ENCODE measurements at places on chromosomes 5 and 9. TPM values are rescaled to one million over a fixed set of nuclear protein-coding genes. Genes with fewer than 3 reads are reported as not detected.

- no peaks in the 10 kb centered on the region for H3K36me3 ChIP-seq
- no peak overlapping the region for H3K27ac ChIP-seq
- H3K4me1 ChIP-seq, result peaks cover 6% of the 10 kb centered on the region
- DNase-seq, result no peak
Measured at GRCh38 chr5:93735378-93735777, 6.0 kb downstream of the POU5F2 start.

DNA sequence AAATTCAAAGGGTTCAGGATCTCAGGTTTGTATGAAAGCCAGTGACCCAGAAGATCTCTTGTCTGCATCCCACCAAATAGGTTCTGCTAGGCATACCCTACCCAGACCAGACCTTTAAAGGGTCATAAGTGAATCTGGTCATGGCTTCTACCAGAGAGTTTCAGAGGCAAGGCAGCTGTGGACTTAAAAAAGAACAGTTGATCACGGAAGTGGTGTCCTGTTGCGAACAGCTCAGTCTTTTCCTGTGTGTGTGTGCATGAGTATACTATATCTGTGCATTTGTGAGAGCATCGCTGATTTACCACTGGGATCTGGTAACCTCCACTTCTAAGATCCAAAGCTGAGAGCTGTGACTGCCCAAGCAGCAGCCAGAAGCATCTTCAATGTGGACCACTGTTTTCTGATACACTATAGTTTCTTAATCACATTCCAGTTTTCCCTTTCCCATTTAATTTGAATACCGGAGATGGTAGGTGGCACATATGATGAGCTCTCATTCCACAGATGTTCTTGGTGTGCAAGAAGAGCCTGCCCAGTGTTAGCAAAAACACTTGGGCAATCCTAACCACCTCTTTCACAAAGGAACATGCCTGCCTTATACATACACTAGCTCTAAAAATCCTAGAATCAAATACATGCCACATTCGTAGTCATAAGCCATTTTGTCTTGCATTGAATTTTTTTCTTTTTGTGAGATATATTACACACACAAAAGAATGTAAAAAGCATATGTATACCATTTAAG, 36.2 kb upstream of the OR2S2 start:
- DNase-seq, result no peak
- no peaks in the 10 kb centered on the region for H3K27me3 ChIP-seq
- no peaks in the 10 kb centered on the region for H3K36me3 ChIP-seq
- H3K4me1 ChIP-seq, result no peaks in the 10 kb centered on the region
- no peak overlapping the region for H3K27ac ChIP-seq
- H3K4me3 ChIP-seq, result no peak overlapping the region

DNA sequence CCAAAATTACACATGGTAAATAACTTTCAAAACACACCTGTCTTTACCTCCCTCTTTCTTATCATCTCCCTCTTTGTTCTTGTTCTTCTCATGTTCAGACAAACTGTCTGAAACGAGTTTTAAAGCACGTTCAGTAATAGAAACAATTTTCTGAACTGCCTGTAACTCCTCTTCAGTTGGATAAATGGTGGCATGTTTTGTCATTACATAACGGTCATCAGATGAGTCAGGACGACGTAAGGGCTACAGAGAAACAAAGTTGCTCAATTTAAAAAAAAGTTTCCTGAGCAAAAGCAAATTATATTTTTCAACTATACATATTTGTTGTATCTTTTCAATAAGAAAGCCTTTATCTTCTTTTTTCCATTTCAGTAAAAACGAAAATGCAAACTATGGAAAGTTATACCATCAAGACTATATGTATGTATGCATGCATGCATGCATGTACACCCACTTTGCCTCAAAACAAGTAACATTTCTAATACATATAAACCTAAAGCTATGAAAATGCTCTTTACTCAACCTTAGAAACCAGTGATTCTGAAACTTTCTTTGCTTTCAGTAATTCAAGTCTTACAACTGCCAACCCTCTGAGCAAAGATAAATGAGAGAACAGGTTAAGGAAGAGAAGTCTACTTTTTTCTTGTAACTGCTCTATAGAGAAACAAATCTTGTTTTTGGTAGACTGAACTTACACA, 56.0 kb downstream of the ZFR start:
- H3K27ac ChIP-seq, result no peak overlapping the region
- H3K27me3 ChIP-seq, result no peaks in the 10 kb centered on the region
- peaks cover 16% of the 10 kb centered on the region for H3K36me3 ChIP-seq
- H3K4me1 ChIP-seq, result peaks cover 26% of the 10 kb centered on the region

DNA sequence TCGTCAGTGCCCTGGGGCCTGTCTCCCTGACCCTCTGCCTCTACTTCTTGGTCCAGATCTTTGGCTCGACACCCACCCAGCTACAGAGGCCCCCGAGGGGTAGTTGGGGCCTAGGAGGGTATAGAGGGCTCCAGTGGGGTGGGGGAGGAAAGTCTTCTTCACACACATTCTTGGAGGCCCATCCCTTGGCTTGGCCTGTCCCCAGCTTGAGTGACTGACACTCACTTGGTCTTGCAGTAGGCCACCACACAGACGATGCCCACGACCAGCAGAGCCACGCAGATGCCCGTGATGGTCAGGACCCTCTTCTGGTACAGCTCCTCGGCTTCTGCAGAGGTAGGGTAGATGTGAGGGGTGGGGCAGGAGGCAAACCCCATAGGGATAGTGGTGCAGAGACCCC, 59.8 kb downstream of the PSD2 start:
- no peaks in the 10 kb centered on the region for H3K36me3 ChIP-seq
- H3K4me1 ChIP-seq, result no peaks in the 10 kb centered on the region

GRCh38 chr5:18959535-18959934, 1028.5 kb downstream of the CDH18 start:
- no peaks in the 10 kb centered on the region for H3K36me3 ChIP-seq
- no peak overlapping the region for H3K27ac ChIP-seq
- H3K4me3 ChIP-seq, result no peak overlapping the region
- DNase-seq, result no peak
- no peaks in the 10 kb centered on the region for H3K4me1 ChIP-seq

GRCh38 chr9:117718085-117718484, 13.9 kb downstream of the TLR4 start:
- no peaks in the 10 kb centered on the region for H3K36me3 ChIP-seq
- H3K4me3 ChIP-seq, result no peak overlapping the region
- no peak for DNase-seq
- no peaks in the 10 kb centered on the region for H3K4me1 ChIP-seq
- H3K27me3 ChIP-seq, result no peaks in the 10 kb centered on the region

DNA sequence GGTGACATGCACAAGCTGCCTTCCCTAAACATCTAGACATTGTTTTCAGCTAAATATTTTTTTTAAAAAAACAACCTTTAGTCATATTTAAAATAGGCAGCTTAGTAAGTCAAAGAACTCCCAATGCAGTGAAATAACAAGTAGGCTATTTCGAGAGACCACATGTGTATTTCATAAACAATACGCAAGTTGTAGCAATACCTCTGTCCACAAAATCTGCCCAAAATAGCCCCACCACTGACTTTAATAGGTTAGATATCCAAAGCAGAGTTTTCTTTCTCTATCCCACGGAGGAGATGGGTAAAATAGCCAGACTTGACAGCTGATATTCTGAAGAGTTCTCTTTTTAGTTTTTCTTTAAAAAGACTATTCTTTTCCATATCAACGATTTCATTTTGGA, 1.2 kb downstream of the SLC24A2 start:
- no peaks in the 10 kb centered on the region for H3K27me3 ChIP-seq
- H3K4me1 ChIP-seq, result no peaks in the 10 kb centered on the region
- H3K27ac ChIP-seq, result no peak overlapping the region

- DNase-seq, result no peak
- H3K27ac ChIP-seq, result no peak overlapping the region
- peaks cover 9% of the 10 kb centered on the region for H3K36me3 ChIP-seq
- H3K4me1 ChIP-seq, result no peaks in the 10 kb centered on the region
Measured at GRCh38 chr5:83050723-83051340, 26.4 kb downstream of the TMEM167A start.

- peaks cover 31% of the 10 kb centered on the region for H3K4me1 ChIP-seq
- no peaks in the 10 kb centered on the region for H3K36me3 ChIP-seq
- no peaks in the 10 kb centered on the region for H3K27me3 ChIP-seq
- H3K4me3 ChIP-seq, result peak overlapping the region; percentile 83
- peak overlapping the region; percentile 94 for H3K27ac ChIP-seq
Measured at GRCh38 chr9:104092875-104093600, 1.1 kb upstream of the SMC2 start.

GRCh38 chr9:86674487-86674886, 272.8 kb downstream of the GAS1 start:
- no peak overlapping the region for H3K27ac ChIP-seq
- no peak overlapping the region for H3K4me3 ChIP-seq
- peaks cover under 1% of the 10 kb centered on the region for H3K27me3 ChIP-seq
- no peaks in the 10 kb centered on the region for H3K4me1 ChIP-seq

DNA sequence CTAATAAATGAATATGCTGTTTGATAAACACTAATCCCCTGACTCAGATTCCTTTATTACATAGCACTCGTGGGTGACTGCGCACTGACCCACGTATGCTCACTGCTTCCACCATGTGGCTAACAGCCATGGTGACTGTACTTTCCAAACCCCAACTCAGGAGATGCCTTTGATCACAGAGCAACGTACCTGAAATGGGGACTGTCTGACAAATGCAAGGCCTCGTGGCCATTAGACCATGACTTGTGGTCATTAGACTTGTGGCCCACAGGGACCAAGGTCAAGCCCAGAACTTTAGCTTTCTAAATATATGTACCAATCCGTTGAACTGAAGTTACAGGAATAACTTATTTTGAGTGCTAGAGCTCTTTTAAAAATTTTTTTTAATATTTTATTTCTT, 46.6 kb downstream of the CYFIP2 start:
- H3K4me3 ChIP-seq, result no peak overlapping the region
- DNase-seq, result peak; percentile 62
- no peaks in the 10 kb centered on the region for H3K36me3 ChIP-seq
- H3K4me1 ChIP-seq, result no peaks in the 10 kb centered on the region
- H3K27ac ChIP-seq, result no peak overlapping the region
- H3K27me3 ChIP-seq, result no peaks in the 10 kb centered on the region

- H3K27ac ChIP-seq, result no peak overlapping the region
- no peaks in the 10 kb centered on the region for H3K27me3 ChIP-seq
- no peak for DNase-seq
Measured at GRCh38 chr9:16559418-16560188, 310.9 kb downstream of the BNC2 start.

DNA sequence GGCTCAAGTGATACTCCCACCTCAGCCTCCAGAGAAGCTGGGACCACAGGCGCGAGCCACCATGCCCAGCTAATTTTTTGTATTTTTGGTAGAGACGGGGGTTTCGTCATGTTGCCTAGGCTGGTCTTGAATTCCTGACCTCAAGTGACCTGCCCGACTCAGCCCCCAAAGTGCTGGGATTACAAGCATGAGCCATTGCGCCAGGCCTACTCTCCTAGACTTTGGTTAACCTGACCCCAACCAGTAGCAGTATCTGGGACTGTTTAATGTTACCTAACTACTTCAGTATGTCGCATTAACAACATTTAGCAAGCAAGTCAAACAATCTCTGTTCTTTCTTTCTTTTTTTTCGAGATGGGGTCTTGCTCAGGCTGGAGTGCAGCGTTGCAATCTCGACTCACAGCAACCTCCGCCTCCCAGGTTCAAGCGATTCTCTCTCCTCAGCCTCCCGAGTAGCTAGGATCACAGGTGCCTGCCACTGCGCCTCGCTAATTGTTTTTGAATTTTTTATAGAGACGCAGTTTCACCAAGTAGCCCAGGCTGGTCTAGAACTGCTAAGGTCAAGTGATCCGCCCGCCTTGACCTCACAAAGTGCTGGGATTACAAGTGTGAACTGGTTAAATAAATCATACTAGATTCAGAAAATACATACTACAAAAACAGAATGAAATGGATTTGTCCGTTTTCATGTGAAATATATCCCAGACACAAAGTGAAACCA, 2.0 kb downstream of the AK3 start:
- peak; percentile 72 for DNase-seq
- peak overlapping the region; percentile 98 for H3K4me3 ChIP-seq
- no peaks in the 10 kb centered on the region for H3K27me3 ChIP-seq
- H3K4me1 ChIP-seq, result peaks cover 48% of the 10 kb centered on the region
- H3K27ac ChIP-seq, result peak overlapping the region; percentile 100

DNA sequence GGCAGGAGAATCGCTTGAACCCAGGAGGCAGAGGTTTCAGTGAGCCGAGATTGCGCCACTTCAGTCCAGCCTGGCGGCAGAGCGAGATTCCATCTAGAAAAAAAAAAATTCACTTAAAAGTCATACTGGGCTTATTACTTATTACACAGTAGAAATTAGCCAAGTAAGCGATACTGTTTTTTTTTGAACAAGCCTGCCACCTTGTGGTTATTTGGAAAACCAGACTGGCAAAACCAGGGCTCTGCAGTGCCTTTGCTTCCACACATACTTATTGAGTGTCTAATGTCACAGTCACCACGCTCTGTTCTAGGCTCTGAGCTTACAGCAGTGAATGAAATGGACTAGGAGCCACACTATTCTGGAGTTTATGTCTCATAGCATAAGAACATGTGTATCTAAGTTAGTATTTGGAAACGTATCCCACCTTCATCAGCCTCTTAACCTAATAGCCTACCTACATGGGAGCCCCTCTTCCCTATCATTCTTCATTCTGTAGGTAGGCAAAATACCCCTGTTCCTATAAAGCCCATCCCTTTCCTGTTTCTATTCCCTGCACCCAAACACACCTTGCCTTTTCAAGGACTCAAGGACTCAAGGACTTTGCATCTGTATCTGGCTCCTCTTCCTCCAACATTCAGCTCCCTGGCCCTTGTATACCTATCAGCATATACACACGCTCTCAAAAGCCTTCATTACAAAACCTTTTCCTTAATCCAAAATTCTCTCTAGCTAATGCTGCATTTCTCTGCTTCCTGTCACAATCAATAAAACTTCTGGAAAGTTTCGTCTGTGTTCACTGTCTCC, 13.9 kb upstream of the BASP1 start:
- no peak overlapping the region for H3K4me3 ChIP-seq
- H3K36me3 ChIP-seq, result no peaks in the 10 kb centered on the region
- no peaks in the 10 kb centered on the region for H3K4me1 ChIP-seq
- peaks cover 4% of the 10 kb centered on the region for H3K27me3 ChIP-seq
- H3K27ac ChIP-seq, result no peak overlapping the region

GRCh38 chr9:128340691-128341434, 536 bp downstream of the SLC27A4 start:
- peaks cover 24% of the 10 kb centered on the region for H3K36me3 ChIP-seq
- H3K27me3 ChIP-seq, result no peaks in the 10 kb centered on the region
- DNase-seq, result peak; percentile 11
- peak overlapping the region; percentile 68 for H3K27ac ChIP-seq

Gene TNFSF8
- total RNA-seq, result not detected

Gene CAMK4
- not detected for total RNA-seq

Gene FKTN
- total RNA-seq, result 13.5 TPM

Gene GADD45G
- total RNA-seq, result not detected

Gene MEIKIN
- not detected for total RNA-seq

Gene C9
- not detected for total RNA-seq

Gene ELOVL7
- 7.3 TPM for total RNA-seq

Gene CCDC171
- total RNA-seq, result 2.5 TPM

Gene GPR21
- total RNA-seq, result 0.29 TPM

Gene ASTN2
- 13.5 TPM for total RNA-seq

Gene SERF1B
- total RNA-seq, result 53.5 TPM

Gene MRPS2
- 44.4 TPM for total RNA-seq
